ENCODE measurements at places on chromosomes 11 and 22. TPM values are rescaled to one million over a fixed set of nuclear protein-coding genes. Genes with fewer than 3 reads are reported as not detected.
A peak's percentile ranks its signal among the peaks of the same experiment; 100 is the strongest.

DNA sequence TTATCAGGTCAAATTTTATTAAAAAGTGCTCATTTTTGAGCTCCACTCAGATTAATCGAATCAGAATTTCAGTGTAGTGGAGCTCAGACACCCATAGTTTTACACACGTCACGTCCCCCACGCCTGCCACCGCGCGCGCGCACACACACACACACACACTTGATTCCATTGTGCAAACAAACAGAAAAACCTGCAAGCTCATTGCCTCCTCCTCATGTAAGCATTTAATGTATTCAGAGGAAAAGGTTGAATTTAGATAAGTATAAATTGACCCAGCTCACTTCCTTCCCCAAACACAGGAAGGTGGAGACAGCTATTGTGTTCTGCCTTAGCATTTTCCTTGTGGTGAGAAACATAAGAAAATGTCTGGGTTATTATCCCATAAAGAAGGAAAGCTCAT is 336.7 kb downstream of the LUZP2 start:
- no peaks in the 10 kb centered on the region for H3K27me3 ChIP-seq
- no peaks in the 10 kb centered on the region for H3K36me3 ChIP-seq
- no peak for DNase-seq

Gene SOX10
- 24.9 TPM for total RNA-seq

GRCh38 chr11:91947215-91947820 is 277.3 kb upstream of the FAT3 start:
- H3K4me3 ChIP-seq, result no peak overlapping the region
- no peaks in the 10 kb centered on the region for H3K4me1 ChIP-seq
- no peaks in the 10 kb centered on the region for H3K27me3 ChIP-seq
- no peak for DNase-seq
- H3K27ac ChIP-seq, result no peak overlapping the region

DNA sequence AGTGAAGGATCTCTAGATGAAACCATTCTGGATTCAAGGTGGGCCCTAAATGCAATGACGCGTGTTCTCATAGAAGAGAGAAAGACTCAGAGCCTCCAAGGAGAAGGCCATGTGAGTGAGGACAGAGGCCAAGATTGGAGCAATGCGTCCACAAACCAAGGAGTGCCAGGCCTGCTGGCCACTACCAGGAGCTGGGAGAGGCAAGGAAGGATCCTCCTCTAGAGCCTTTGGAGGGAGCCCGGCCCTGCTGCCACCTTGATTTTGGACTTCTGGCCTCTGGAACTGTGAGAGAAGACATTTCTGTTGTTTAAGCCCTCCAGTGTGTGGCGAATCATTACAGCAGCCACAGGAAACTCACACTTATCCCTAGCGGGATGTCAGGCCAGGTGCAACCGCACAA is 52.7 kb upstream of the SHANK2 start:
- H3K36me3 ChIP-seq, result no peaks in the 10 kb centered on the region
- no peak overlapping the region for H3K27ac ChIP-seq

GRCh38 chr22:25350551-25350971 is 131.1 kb downstream of the CRYBB2 start:
- no peaks in the 10 kb centered on the region for H3K36me3 ChIP-seq
- H3K27ac ChIP-seq, result no peak overlapping the region
- H3K4me3 ChIP-seq, result no peak overlapping the region
- no peak for DNase-seq

Gene CALCA
- total RNA-seq, result not detected

Gene TREH
- not detected for total RNA-seq

DNA sequence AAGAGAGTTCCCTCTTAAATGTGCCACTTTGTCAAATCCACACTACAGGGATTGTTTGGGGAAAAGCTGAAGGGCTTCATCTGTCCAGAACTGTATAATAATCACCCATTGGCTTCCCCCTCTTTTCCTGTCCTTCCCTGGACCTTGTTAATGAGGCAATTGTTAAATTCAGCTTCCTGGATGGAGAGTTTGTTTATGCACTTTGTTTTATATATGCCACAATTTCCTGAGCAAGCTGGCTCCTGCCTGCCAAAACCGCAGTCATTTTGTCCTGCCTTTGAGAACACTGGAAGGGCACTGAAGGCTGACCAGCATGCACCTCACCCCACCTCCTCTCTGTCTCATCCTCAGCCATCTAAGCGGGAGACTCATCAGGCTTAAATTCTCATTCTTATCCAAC is 86.2 kb downstream of the MSANTD4 start:
- H3K36me3 ChIP-seq, result no peaks in the 10 kb centered on the region
- H3K27me3 ChIP-seq, result no peaks in the 10 kb centered on the region
- H3K4me3 ChIP-seq, result no peak overlapping the region
- no peaks in the 10 kb centered on the region for H3K4me1 ChIP-seq
- DNase-seq, result no peak

GRCh38 chr11:69102732-69103615 is 52.8 kb upstream of the SMIM38 start:
- H3K27ac ChIP-seq, result no peak overlapping the region
- DNase-seq, result no peak
- H3K4me1 ChIP-seq, result peaks cover 3% of the 10 kb centered on the region
- no peak overlapping the region for H3K4me3 ChIP-seq
- H3K36me3 ChIP-seq, result no peaks in the 10 kb centered on the region
- H3K27me3 ChIP-seq, result no peaks in the 10 kb centered on the region

- no peaks in the 10 kb centered on the region for H3K36me3 ChIP-seq
- H3K27ac ChIP-seq, result no peak overlapping the region
- DNase-seq, result no peak
- no peak overlapping the region for H3K4me3 ChIP-seq
These were observed 77.2 kb downstream of the MORC2 start for GRCh38 chr22:30891443-30891755.

Gene EMID1
- 1.1 TPM for total RNA-seq

DNA sequence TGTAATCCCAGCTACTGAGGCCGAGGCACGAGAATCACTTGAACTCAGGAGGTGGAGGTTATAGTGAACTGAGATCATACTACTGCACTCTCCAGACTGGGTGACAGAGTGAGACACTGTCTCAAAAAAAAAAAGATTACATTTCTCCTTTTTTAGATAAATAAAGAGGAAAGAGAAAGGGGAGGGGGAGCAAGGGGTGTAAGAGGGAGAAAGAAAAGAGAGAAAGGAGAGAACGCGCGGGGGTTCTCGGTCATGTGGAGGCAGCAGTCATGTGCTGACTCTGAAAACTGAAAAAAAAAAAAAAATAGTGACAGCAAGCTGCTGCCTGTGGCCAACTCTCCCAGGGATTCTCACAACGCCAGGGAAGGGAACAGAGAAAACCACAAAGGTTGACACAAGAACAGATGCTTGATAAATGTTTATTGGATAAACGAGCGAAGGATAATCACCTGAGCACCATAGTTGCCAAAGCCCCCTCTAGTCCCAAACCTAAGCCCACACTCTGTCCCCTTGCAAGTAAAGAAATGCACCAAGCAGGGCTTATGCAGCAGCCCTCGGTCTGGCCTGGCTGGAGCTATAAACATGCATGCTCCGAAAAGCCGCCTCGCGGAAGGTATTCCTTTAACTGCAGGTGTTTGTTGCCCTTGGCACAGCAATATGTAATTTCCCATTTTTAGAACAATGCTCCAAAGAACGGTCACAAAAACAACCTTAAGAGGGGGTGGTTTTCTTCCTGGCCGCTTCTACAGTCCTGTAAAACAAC is 14.5 kb downstream of the SCGB1A1 start:
- no peak for DNase-seq
- peak overlapping the region; percentile 14 for H3K4me3 ChIP-seq
- no peaks in the 10 kb centered on the region for H3K36me3 ChIP-seq
- peak overlapping the region; percentile 90 for H3K27ac ChIP-seq
- no peaks in the 10 kb centered on the region for H3K4me1 ChIP-seq

Gene OR52E2
- total RNA-seq, result not detected

DNA sequence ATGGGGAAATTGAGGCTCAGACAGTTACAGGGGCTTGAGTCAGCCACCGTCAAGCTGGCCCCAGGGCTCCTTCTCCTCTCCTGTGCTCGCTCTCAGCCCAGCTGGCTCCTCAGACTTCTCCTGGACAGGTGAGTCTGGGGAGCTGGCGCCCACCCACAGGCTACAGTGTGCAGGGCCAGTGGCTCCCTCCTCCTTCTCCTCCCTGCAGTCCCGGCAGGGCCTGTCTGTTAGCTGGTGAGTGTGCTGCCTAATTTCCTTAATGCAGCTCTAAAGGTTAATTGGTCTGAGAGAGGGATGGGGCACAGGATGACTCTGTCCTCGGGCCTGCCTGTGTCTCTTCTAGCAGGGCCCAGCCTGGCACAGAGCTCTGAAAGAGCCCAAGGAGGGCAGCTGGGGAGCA is 31.7 kb downstream of the LMO1 start:
- H3K36me3 ChIP-seq, result no peaks in the 10 kb centered on the region
- H3K27me3 ChIP-seq, result no peaks in the 10 kb centered on the region
- no peak for DNase-seq
- no peak overlapping the region for H3K4me3 ChIP-seq

DNA sequence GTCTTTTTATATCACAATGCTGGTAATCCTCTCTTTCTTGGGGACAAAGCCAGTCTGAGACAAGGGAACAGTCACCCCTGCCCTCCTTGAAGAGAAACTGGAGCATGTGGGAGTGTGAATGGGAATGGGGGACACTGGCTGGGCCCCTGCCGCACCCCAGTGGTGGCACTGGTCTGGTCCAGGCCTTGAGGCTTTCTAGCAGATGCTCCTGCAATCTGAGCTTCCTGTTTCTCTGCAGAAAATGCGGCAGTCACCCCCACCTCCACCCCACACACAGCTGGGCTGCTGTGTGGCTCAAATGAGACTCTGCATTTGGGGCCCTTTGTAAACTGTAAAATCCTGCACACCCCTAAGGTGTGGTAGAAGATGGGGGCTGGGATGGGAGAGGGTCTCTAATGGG is 6.6 kb upstream of the MARK2 start:
- H3K27ac ChIP-seq, result no peak overlapping the region
- H3K4me1 ChIP-seq, result no peaks in the 10 kb centered on the region
- H3K4me3 ChIP-seq, result no peak overlapping the region
- H3K36me3 ChIP-seq, result no peaks in the 10 kb centered on the region

DNA sequence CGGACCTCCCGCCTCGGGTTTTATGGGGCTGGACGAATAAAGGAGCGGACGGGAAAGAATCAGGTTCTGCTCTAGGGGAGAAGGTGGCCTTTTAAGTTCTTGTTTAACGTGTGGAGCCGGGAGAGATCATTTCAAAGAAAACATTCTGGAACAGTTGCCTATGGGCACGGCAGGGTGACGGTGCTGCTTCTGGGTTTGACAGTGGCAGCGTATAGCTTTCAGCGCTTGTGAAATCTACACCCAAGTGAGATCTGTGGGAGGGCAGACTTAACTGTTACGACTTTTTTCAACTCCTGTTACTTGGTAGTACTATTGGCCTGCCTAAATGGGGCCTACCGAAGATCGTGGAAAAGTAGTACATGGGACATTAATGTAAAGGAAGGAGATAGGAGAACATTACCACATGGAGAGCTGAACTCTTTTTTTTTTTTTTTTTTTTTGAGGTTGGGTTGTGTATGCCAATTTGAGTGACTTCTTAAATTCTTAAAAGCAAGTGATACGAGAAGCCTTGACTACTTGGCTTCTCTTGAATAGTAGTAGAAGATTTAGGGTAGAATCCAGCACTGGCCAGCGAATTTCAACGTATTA is 743 bp downstream of the USP47 start:
- no peaks in the 10 kb centered on the region for H3K27me3 ChIP-seq
- peak overlapping the region; percentile 72 for H3K4me3 ChIP-seq
- H3K4me1 ChIP-seq, result peaks cover 24% of the 10 kb centered on the region
- peak; percentile 53 for DNase-seq
- H3K27ac ChIP-seq, result peak overlapping the region; percentile 100
- H3K36me3 ChIP-seq, result no peaks in the 10 kb centered on the region

DNA sequence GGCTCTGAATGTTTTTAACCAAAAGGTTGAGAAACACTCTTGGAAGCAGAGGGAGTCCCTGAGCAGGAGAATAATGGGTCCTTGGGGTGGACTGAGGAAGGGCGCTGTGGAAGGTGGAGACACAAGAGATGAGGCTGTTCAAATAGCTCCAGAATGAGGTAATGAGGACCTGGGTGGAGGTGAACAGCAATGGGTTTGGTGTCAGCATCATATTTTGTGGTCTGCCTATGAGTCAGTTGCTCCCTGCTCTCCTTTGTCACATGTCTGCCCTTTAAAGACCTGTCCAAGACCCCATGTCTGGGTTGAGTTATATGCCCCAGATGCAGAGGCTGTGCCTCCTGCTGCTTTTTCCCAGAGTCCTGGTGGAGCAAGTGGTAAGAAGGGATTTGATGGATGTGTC is 113.6 kb downstream of the BARX2 start:
- no peaks in the 10 kb centered on the region for H3K27me3 ChIP-seq
- DNase-seq, result no peak
- H3K36me3 ChIP-seq, result no peaks in the 10 kb centered on the region
- no peak overlapping the region for H3K4me3 ChIP-seq

DNA sequence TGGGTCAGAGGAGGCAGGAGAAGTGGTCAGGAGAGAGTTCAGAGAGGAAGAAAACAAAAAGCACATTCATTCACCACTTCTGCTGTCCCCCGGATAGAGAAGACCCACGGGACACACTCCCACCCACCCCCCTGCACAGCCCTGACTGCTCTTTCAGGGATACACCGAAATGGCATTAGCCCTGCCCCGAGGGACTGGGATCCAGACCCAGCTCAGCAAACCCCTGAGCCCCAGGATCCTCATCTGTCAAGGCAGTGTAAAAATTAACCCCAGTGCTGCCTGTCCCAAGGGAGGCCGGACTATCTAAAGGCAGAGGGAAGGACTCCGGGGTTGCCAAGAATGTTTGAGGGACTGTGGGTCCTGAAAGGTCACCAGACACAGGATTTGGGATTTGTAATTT is 31.2 kb downstream of the TPBGL start:
- H3K27ac ChIP-seq, result peak overlapping the region; percentile 8
- no peak overlapping the region for H3K4me3 ChIP-seq
- H3K4me1 ChIP-seq, result no peaks in the 10 kb centered on the region
- DNase-seq, result no peak
- no peaks in the 10 kb centered on the region for H3K27me3 ChIP-seq
- peaks cover 1% of the 10 kb centered on the region for H3K36me3 ChIP-seq

Gene GP1BB
- total RNA-seq, result 6.2 TPM

DNA sequence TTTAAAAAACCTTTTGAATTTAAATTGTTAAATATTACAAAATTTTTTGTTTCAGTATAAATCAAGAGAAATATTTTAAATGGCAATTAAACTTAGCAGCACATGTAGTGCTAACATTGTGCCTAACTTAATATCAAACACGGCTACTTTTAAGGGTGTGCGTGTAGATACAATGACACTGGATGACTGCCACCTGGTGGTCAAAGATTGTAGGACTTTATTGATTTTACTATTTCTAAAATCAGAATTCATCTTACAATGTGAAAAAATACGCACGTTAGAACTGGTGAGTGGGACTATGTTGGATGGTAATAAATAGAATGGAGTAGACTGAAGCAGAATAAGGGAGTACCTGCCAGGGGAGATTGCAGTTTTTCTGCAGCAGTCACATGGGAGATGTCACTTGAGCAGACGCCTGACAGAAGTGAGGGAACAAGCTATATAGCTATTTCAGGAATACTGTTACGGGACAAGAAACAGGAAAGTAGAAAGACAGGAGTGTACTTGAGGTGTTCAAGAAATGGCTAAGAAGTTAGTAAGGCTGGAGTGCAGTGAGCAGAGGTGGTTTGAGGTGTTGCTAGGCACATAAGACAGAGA is 52.9 kb downstream of the UVRAG start:
- DNase-seq, result no peak
- no peaks in the 10 kb centered on the region for H3K4me1 ChIP-seq
- H3K27ac ChIP-seq, result no peak overlapping the region

All from breast epithelium (tissue), 4 donors.